ENCODE measurements at places on chromosomes 12 and 14.
A peak's percentile ranks its signal among the peaks of the same experiment; 100 is the strongest.

- no peak for DNase-seq
Measured at GRCh38 chr12:51942501-51943000, 8.9 kb upstream of the ACVR1B start.

- no peak for DNase-seq
Measured at GRCh38 chr12:102300824-102301461, 103.3 kb upstream of the PMCH start.

GRCh38 chr12:7113389-7113871, 4.4 kb upstream of the C1RL start:
- DNase-seq = peak; percentile 45

DNA sequence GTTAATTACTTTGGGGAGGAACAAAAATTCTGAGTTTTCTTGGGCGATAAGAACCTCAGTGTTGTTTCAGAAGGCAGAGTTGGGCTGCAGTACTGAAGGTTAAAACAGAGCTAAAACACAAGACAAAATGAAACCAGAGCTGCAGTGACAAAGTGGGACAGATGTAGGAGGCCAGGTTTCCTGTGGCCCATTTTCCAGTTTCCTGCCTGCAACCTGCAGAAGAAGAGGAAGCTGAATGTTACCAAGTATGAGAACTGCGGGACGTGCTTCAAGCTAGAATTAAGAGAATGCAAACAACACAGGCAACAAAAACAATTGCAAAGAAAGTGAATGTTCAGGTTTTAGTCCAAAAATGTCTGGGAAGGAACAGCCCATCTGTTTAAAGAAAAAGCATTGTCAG, 17.8 kb downstream of the ELK3 start:
- DNase-seq = no peak

DNA sequence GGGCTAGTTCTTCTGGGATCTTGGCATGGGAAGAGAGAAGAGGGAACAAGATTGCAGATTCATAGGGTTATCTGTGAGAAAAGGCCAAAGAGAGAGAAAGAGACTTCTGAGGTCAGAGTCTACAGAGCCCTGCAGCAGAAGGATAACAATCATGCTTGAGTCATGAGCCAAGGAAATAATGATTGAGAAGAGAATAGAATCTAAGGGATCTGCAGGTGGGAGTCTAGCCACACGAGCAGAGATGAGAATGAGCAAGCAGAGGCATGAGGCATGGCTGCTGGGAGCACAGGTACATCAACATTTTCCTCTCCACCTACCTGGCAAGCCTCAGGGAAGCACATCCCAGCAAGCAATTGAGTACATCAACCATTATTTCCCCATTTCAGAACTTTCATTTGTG, 303.7 kb downstream of the LRIG3 start:
- DNase-seq = no peak

GRCh38 chr14:76274324-76274723, 101.6 kb upstream of the ESRRB start:
- no peak for DNase-seq

DNA sequence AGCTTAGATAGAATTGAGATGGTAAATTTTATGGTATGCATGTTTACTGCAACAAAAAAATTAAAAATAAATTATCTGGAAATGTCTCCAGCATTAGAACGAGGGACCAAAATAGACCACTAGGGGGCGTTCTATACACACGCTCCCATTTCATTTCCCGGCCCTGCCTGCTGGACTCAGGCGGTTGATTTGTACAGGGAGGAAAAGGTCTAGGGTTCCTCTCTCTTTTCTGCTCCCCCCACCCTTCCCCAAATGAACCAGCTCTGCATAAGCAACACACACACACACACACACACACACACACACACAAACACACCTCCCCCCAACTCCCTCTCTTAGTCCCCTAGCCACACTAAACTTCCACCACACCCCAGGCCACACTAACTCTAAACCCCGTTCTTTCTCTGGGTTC, 7.8 kb upstream of the DTX1 start:
- peak; percentile 72 for DNase-seq

- no peak for DNase-seq
Measured at GRCh38 chr12:14260011-14260993, 105.2 kb upstream of the ATF7IP start.

- no peak for DNase-seq
Measured at GRCh38 chr12:54935235-54935951, 49.2 kb downstream of the TESPA1 start.

DNA sequence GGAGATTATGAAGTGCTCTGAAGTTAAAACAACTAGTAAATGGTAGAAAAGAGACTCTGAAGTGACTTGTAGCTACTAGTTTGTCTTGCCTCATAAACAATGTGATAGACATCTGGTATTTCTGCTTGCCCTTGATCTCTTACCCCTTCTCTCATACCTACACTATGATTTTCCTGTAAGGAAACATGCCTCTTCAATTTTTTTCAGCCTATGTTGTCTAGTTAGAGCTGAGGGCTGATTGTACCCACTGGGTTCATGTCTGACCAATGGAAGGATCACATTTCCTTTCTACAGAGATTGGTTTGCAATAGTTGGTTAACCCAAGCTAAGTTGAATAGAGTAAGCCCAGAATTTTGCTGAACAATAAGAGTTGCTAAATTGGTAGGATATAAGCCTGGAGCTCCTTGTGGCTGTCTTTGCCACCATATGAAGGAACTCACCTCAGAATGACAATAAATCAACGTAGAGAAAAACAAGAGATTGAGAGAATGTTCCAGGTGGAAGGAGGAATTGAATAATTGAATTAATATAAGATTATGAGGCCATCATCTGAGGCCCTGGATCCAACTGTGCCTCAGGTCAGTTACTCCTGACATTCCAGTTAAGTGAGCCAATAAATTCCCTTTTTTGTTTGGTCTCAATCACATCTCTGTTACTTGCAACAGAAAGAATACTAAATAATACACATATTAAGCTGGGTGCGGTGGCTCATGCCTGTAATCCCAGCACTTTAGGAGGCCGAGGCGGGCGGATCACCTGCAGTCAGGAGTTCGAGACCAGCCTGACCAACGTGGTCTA, 346.4 kb downstream of the ZFP36L1 start:
- no peak for DNase-seq

DNA sequence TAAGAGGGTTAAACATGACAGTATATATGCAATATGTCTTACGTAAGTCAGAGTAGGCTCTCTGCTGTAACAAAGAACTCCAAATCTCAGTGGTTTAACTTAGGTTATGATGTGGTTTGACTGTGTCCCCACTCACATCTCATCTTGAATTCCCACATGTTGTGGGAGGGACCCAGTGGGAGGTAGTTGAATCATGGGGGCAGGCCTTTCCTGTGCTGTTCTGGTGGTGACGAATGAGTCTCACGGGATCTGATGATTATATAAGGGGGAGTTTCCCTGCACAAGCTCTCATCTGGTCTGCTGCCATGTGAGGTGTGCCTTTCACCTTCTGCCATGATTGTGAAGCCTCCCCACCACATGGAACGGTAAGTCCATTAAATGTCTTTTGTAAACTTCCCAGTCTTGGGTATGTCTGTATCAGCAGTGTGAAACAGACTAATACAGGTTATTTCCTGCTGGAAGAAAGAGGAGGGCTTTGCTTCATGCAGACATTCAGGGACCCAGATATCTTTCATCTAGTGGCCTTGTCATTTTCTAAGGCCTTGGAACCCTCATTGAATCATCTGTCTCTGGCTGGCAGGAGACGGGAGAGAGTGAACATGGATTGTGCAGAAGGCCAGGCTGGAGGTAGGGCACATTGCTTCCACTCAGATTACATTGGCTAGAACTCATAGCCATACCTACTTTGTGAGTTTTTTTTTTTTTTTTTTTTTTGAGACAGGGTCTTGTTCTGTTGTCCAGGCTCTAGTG, 96.1 kb downstream of the CRADD start:
- no peak for DNase-seq

All from memory B cell (primary cell).